ENCODE measurements at places on chromosomes 6 and 20. TPM values are rescaled to one million over a fixed set of nuclear protein-coding genes. Genes with fewer than 3 reads are reported as not detected.
A peak's percentile ranks its signal among the peaks of the same experiment; 100 is the strongest.

Gene FAM210B
- 8.7 TPM for total RNA-seq

Gene OR2H2
- not detected for total RNA-seq

Gene ATXN1
- 19.7 TPM for total RNA-seq

Gene PACRG
- not detected for total RNA-seq

Gene BPI
- not detected for total RNA-seq

Gene C20orf204
- total RNA-seq: 5.0 TPM

Gene SLC32A1
- total RNA-seq: not detected

Gene NKAIN4
- not detected for total RNA-seq

Gene SIRPB2
- total RNA-seq: 0.57 TPM

Gene FAM209A
- total RNA-seq: 0.95 TPM

Gene RPN2
- total RNA-seq: 522 TPM

Gene ATP6V1G2
- total RNA-seq: 1.5 TPM

GRCh38 chr6:38021571-38021970 is 202.0 kb downstream of the ZFAND3 start:
- no peaks in the 10 kb centered on the region for H3K36me3 ChIP-seq
- no peaks in the 10 kb centered on the region for H3K27me3 ChIP-seq
- H3K4me3 ChIP-seq: no peak overlapping the region
- no peak overlapping the region for H3K27ac ChIP-seq
- DNase-seq: no peak

DNA sequence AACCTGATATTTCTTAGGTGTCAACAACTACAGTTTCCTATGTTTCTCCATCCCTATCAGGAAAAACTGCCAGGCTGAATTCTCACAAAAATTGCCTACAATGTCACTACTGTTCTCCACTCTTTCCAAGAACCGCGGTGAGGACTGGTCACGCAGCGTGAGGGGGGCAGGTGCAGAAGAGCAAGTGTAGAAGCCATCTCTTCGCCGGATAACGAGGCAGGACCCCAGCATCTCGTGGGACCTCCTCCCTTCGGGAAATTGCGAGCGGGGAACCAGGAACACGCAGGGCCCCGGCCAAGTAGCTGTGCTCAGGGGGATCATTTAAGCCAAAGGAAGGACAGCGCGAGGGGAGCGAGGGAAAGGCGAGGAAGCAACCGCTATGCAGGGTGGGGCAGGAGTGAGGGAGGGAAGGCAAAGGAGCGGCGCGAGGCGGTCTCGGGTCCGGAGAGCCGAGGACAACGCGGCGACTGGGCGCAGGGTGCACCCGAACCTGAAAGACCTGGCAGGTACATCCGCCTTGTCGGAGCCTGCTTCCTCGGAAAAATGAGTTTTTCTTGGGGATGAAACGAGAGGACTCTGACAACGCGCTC is 559 bp downstream of the APMAP start:
- no peak overlapping the region for H3K27ac ChIP-seq
- H3K4me3 ChIP-seq: peak overlapping the region; percentile 81
- peaks cover 16% of the 10 kb centered on the region for H3K4me1 ChIP-seq
- DNase-seq: no peak
- no peaks in the 10 kb centered on the region for H3K27me3 ChIP-seq
- H3K36me3 ChIP-seq: peaks cover 13% of the 10 kb centered on the region

GRCh38 chr20:34401741-34402455 is 38.8 kb downstream of the ITCH start:
- H3K4me1 ChIP-seq: peaks cover 56% of the 10 kb centered on the region
- H3K4me3 ChIP-seq: no peak overlapping the region
- peaks cover 48% of the 10 kb centered on the region for H3K36me3 ChIP-seq
- no peak overlapping the region for H3K27ac ChIP-seq

DNA sequence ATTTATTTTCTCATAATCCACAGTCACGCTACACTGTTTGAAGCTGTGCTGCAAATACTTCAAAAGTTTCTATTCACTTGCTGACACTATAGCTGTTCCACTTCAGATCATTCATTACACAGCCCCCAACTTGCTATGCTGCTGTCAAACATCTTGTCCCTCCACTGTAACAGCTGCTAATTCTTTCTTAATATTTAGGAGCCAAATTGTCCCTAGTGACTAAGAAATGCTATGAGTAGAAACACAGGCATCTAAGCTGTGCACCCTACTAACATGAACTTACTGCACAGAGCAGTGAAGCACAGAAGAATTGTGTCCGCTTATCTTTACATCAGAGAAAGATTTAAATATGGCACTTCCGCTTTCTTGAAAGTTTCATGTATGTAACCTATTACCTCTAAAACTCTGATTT is 91.3 kb downstream of the PDE10A start:
- peaks cover 49% of the 10 kb centered on the region for H3K4me1 ChIP-seq
- H3K27me3 ChIP-seq: no peaks in the 10 kb centered on the region
- H3K27ac ChIP-seq: peak overlapping the region; percentile 93
- H3K4me3 ChIP-seq: peak overlapping the region; percentile 34
- no peak for DNase-seq
- peaks cover 15% of the 10 kb centered on the region for H3K36me3 ChIP-seq

- H3K4me3 ChIP-seq: no peak overlapping the region
- H3K27ac ChIP-seq: no peak overlapping the region
- no peaks in the 10 kb centered on the region for H3K36me3 ChIP-seq
- no peak for DNase-seq
- peaks cover 27% of the 10 kb centered on the region for H3K4me1 ChIP-seq
Observed at GRCh38 chr20:11797156-11797555, 120.5 kb upstream of the BTBD3 start.

DNA sequence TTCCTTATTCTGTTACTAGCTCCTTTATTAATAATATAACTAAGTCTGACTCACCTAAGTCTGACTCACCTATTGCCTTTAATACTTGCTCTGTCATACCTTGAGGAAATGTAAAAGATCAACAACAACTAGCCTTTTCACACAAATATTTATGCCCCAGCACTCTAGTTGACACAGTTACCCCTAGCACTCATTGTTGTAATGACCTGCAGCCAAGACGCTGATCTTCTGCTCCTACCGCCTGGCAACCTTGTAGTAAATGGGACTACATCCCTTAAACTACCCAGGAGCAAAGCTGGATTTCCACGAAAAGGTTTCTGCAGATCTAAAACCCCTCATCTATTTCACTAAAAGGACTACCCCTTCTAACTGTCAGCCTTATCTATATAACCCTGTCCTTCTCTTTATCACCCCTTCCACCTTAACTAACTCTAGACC is 90.0 kb downstream of the PLG start:
- no peaks in the 10 kb centered on the region for H3K27me3 ChIP-seq
- DNase-seq: peak; percentile 16
- peaks cover 10% of the 10 kb centered on the region for H3K36me3 ChIP-seq
- peak overlapping the region; percentile 20 for H3K4me3 ChIP-seq

- H3K4me3 ChIP-seq: no peak overlapping the region
- H3K36me3 ChIP-seq: no peaks in the 10 kb centered on the region
- H3K27me3 ChIP-seq: no peaks in the 10 kb centered on the region
- DNase-seq: no peak
- no peak overlapping the region for H3K27ac ChIP-seq
Observed at GRCh38 chr6:110185879-110186278, 5.7 kb downstream of the CDC40 start.

DNA sequence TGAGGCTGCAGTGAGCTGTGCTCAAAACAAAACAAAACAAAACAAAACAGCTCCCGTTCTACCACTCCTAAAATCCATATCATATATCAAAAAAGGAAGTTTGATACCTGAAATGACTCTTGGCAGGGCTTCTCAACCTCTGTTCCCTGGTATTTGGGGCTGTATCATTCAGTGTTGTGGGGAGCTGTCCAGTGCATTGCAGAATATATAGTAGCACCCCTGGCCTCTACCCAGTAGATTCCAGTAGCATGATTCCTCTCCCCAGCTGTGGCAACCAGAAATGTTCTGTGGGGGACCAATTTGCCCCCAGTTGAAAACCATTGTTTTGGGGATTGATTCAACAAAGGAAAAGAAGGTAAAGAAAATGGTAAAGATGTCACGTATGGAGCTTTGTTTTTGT is 238.9 kb downstream of the PRL start:
- H3K4me1 ChIP-seq: no peaks in the 10 kb centered on the region
- no peak for DNase-seq
- no peaks in the 10 kb centered on the region for H3K36me3 ChIP-seq
- H3K4me3 ChIP-seq: no peak overlapping the region
- no peaks in the 10 kb centered on the region for H3K27me3 ChIP-seq

GRCh38 chr6:51926125-51926524 is 161.3 kb downstream of the PKHD1 start:
- H3K4me1 ChIP-seq: no peaks in the 10 kb centered on the region
- H3K27me3 ChIP-seq: no peaks in the 10 kb centered on the region
- peaks cover 6% of the 10 kb centered on the region for H3K36me3 ChIP-seq

GRCh38 chr6:143687591-143687990 is 9.8 kb downstream of the PHACTR2 start:
- no peaks in the 10 kb centered on the region for H3K27me3 ChIP-seq
- no peak overlapping the region for H3K27ac ChIP-seq
- H3K4me1 ChIP-seq: peaks cover 32% of the 10 kb centered on the region
- DNase-seq: no peak

- H3K36me3 ChIP-seq: no peaks in the 10 kb centered on the region
- no peak overlapping the region for H3K4me3 ChIP-seq
- no peak overlapping the region for H3K27ac ChIP-seq
Observed at GRCh38 chr6:76792394-76792793, 670.9 kb downstream of the HTR1B start.

GRCh38 chr6:43295456-43295855 is 2.6 kb upstream of the SLC22A7 start:
- peaks cover 19% of the 10 kb centered on the region for H3K27me3 ChIP-seq
- no peaks in the 10 kb centered on the region for H3K36me3 ChIP-seq
- no peak overlapping the region for H3K27ac ChIP-seq
- H3K4me3 ChIP-seq: no peak overlapping the region
- no peaks in the 10 kb centered on the region for H3K4me1 ChIP-seq
- no peak for DNase-seq

GRCh38 chr20:60600036-60600435 is 641.8 kb downstream of the CDH26 start:
- H3K27me3 ChIP-seq: no peaks in the 10 kb centered on the region
- no peaks in the 10 kb centered on the region for H3K36me3 ChIP-seq
- H3K27ac ChIP-seq: no peak overlapping the region

- no peaks in the 10 kb centered on the region for H3K27me3 ChIP-seq
- no peak overlapping the region for H3K27ac ChIP-seq
- no peaks in the 10 kb centered on the region for H3K4me1 ChIP-seq
- DNase-seq: no peak
Observed at GRCh38 chr6:80508885-80509630, 402.6 kb downstream of the BCKDHB start.

- peaks cover 100% of the 10 kb centered on the region for H3K4me1 ChIP-seq
- peak overlapping the region; percentile 32 for H3K4me3 ChIP-seq
- H3K27ac ChIP-seq: peak overlapping the region; percentile 97
- H3K27me3 ChIP-seq: no peaks in the 10 kb centered on the region
- H3K36me3 ChIP-seq: peaks cover 100% of the 10 kb centered on the region
Observed at GRCh38 chr20:57677584-57677982, 32.2 kb downstream of the PMEPA1 start.

DNA sequence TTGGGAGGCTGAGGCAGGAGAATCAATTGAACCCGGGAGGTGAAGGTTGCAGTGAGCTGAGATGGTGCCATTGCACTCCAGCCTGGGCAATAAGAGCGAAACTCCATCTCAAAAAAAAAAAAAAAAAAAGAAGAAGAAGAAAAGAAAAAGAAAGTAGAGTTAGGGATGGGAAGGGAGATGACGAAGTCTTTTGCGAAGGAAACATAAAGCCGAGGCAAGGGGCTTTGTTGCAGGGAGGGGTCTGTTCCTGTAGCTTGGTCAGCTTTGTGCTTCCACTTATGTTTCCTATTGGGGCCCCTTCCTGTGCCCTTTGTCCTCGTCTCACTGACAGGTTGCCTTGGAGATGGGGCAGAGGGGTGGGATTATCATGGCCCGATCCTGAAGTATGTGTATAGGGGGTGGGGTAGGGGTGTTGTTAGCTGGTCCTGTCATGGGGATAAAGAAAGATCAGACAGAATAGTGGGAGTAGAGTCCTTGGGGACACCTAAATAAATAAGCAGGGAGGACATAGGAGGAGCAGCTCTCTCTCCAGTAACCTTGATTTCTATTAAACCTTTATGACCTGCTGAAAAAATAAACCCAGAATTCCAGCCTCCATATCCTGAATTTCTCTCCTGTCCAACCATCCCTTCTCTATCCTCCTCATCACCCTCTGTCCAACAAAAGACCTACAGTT is 1.1 kb upstream of the CLIC1 start:
- peak; percentile 54 for DNase-seq
- peak overlapping the region; percentile 94 for H3K27ac ChIP-seq
- H3K36me3 ChIP-seq: peaks cover 96% of the 10 kb centered on the region
- peaks cover 65% of the 10 kb centered on the region for H3K4me1 ChIP-seq

DNA sequence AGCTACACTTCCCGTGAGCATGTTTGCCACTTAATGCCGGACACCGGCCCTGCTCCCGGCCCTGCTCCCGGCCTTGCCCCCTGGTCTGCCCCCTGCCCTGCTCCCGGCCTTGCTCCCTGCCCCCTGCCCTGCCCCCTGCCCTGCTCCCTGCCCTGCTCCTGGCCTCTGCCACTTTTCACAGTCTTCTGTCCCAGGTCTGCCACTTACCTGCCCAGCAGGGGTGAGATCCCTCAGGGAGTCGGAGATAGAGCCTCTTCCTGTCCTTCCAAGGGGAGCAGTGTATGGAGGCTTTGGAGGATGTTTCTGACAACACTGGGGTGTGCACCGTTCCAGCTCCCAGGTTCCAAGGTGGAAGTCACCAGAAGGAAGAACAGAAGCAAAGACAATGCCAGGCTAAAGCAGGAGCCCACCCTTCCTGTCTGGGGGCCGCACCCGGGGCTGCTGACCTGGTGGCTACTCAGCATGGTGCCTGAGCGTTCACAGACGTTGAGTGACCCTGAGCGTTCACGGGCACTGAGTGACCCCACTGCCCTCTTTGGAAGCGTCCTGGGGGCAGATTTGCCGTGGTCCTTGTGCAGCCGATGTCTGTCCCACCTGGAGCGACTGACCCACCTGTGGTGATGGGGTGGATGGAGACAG is 199.8 kb downstream of the DLL1 start:
- no peaks in the 10 kb centered on the region for H3K36me3 ChIP-seq
- peaks cover 14% of the 10 kb centered on the region for H3K27me3 ChIP-seq
- H3K27ac ChIP-seq: no peak overlapping the region
- no peak overlapping the region for H3K4me3 ChIP-seq

- DNase-seq: no peak
- H3K27me3 ChIP-seq: no peaks in the 10 kb centered on the region
- H3K36me3 ChIP-seq: peaks cover 67% of the 10 kb centered on the region
- H3K4me1 ChIP-seq: peaks cover 52% of the 10 kb centered on the region
- peak overlapping the region; percentile 14 for H3K4me3 ChIP-seq
Observed at GRCh38 chr20:47314647-47315338, 41.7 kb downstream of the ZMYND8 start.

DNA sequence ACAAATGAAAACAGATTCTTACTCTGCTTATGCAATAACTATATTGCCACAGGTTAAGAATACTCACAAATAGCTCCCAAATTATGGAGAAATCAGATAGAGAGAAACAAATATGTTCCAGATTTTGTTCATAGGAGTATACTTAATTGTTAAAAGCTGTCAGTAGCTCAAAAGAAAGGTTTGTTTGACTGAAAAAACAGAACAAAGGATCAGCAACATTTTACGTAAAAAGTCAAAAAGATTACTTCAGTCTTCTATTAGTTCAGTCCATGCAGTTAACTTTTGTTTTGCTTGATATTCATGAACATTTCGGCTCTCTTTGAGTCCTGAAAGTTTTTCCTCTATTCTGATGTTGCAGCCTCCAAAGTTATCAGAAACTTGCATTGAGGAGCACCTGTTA is 13.4 kb upstream of the NANP start:
- no peaks in the 10 kb centered on the region for H3K4me1 ChIP-seq
- DNase-seq: no peak
- H3K36me3 ChIP-seq: no peaks in the 10 kb centered on the region
- no peaks in the 10 kb centered on the region for H3K27me3 ChIP-seq
- no peak overlapping the region for H3K27ac ChIP-seq
